ENCODE measurements at places on chromosomes 4 and X.

- DNase-seq = no peak
Measured at GRCh38 chr4:184896868-184897715, 71.3 kb upstream of the ACSL1 start.

DNA sequence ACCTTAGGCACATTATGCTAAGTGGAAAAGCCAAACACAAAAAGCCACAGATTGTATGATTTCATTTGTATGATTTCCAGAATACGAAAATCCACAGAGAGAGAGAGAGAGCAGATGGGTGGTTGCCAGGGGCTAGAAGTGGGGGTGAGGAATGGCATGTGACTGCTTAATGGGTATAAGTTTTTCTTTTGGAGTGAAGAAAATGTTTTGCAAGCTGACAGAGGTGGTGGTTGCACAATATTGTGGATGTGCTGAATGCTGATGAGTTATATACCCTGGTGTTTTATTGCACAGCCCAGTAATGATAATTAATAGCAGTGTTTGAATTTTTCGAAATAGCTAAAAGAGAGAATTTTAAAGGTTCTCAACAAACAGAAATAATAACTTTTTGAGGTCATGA is 386.1 kb upstream of the HS3ST1 start:
- no peak for DNase-seq

GRCh38 chrX:7362111-7362510 is 214.2 kb upstream of the PUDP start:
- no peak for DNase-seq

GRCh38 chrX:41921492-41922430 is 1.6 kb downstream of the CASK start:
- DNase-seq = no peak

DNA sequence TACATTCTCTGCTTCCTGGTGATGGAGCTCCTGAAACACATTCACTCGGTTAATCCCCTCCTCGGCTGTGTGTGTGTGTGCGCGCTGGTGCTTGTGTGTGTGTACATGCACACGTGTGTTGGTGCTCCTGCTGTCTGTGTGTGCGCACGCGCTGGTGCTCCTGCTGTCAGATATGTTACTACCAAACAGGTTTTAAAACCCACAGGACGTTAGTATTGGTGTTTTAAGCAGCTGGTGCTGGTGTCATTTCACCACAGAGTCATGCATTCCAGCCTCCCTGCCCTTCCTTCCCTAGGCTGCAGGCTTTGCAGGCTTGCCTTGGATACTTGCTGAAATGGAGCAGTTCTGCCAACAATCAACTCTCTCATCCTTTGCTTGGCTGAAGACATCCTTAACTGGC is 48.1 kb upstream of the CPLX1 start:
- no peak for DNase-seq

GRCh38 chrX:32597777-32598176 is 613.6 kb downstream of the DMD start:
- DNase-seq = no peak

DNA sequence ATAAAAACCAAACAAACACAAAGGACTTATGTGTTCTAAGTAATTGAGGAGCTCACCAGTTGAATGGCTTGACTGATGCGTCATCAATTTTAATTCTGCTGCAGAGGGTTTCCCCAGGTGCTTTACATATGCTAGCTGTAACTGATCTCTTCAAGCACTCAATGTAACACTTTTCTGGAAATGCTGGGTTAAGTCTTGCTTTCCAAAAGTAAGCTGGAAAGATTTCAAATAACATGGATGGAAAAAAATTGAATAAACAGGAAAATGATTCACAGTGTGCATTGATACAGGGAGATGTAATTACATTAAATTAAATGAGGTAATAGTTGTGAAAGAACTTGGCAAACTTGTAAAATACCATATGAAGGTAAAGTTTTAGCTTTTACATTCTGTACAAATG is 186.7 kb upstream of the WDFY3 start:
- no peak for DNase-seq

DNA sequence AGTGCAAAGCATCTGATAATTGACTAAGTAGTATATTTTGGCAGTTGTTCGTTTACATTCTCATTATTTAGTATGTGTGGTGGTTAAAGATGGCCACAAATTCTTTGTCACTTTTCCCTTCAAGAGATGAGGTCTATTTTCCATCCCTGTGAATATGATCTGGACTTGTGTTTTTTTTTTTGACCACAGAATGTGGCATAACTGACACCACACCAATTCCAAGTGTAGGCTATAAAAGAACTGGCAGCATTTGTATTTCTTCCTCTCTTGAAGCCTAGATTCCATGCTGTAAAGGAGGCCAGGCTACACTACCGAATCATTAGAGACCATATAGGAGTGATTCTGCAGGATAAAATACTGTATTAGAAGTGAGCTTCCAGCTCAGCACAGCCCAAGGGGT is 596.6 kb downstream of the DMD start:
- DNase-seq = no peak

DNA sequence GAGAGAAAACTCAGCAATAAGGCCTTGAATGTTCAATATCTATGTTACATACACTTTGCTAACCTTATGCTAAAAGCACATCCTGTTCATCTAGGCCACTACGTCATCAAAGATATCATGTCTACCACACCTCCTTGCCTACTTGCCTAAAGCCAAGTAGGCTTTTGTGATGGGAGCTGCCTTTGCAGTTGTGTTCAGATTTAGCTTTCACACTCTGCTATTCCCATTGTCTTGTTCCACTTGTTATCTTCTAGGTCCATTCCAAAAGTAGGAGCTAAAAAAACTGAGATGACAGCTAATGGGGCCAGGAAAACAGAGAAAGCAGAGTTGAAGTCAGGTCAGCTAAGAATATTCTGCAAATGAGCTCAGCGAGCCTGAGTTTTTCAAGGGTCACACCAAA is 153.6 kb upstream of the EDNRA start:
- DNase-seq = no peak

- DNase-seq = no peak
Measured at GRCh38 chr4:80461412-80461811, 125.9 kb downstream of the CFAP299 start.

- no peak for DNase-seq
Measured at GRCh38 chr4:7831330-7831729, 108.3 kb downstream of the AFAP1 start.

- no peak for DNase-seq
Measured at GRCh38 chrX:12352922-12353321, 214.6 kb downstream of the FRMPD4 start.

DNA sequence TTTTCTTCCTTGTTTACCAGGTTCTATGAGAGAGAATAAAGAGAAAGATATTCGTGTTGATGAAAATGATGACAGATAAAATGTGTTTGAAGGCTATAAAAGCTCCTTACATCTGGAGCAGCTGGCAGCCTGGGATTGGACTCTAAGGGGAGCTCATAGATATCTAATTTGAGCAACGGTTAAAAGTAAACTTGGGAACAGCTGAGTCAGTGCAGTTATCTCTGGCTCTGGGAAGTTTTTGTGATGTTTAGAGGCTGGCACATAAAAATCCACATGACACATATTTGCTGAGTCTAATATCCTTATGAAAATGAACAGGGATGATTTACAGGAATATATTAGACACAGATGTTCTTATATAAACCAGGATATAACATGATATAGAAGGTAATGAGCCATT is 331.8 kb upstream of the TENM3 start:
- no peak for DNase-seq

- peak; percentile 18 for DNase-seq
Measured at GRCh38 chr4:83282049-83282535, 2.5 kb downstream of the COQ2 start.

- DNase-seq = no peak
Measured at GRCh38 chr4:4820261-4820660, 39.2 kb upstream of the MSX1 start.

- peak; percentile 60 for DNase-seq
Measured at GRCh38 chr4:78938868-78939666, at the start of gene PAQR3. TSS of gene PAQR3 (minus strand) at chr4:78939438. CDS start at chr4:78939224, 214 bp downstream.

DNA sequence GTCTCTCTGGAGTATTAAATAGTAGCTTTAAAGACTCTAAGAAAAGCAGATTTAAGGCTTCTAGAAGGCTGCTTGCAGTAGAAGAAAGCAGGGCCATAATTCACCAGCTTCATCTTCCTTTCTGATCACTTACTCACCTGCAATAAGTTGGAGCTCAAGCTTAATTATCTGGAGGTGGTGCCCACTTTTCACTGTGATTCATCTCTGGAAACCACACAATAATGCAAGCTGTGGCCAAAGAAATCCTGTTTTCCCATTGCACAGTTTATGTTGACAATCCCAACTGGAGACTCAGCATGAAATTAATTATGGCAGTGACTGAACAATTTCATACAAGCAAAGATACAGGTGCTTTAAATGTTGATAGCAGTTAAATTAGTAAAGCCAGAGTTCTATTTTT is 14.7 kb downstream of the CWH43 start:
- DNase-seq = no peak

DNA sequence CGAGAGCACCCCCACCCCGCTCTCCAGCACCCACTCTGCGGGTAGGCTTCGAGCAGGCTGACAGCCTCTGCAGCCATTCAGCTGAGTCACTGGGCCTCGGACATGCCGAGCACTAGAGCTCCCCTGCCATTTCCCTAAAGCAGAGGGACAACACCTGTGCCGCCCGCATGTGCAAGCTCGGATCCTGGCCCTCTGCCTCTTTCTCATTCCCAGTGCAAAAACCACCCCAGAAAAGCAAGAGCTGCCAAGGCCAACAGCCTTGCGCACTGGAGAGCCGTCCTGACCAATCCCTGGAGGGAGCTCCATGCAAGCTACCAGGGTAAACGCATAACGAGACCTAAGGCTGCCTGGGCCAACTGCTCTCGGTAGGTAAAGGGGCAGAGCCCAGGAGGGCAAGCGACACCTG is 5.3 kb downstream of the HCFC1 start:
- no peak for DNase-seq

Data from stimulated activated CD4-positive, alpha-beta T cell treated with anti-CD3 and anti-CD28 coated beads, Interleukin-1b, Interleukin-23, amount 100 ng/mL, for 1 hour (primary cell).